Osteoblast (primary cell): ENCODE measurements at places on chromosomes 3 and 15. TPM values are rescaled to one million over a fixed set of nuclear protein-coding genes. Genes with fewer than 3 reads are reported as not detected.

GRCh38 chr3:189563853-189564563, 67.2 kb upstream of the TP63 start:
- peak; percentile 34 for DNase-seq
- no peak overlapping the region for H3K4me3 ChIP-seq
- H3K36me3 ChIP-seq = no peaks in the 10 kb centered on the region
- peaks cover 11% of the 10 kb centered on the region for H3K4me1 ChIP-seq
- no peaks in the 10 kb centered on the region for H3K27me3 ChIP-seq

Gene HGD
- total RNA-seq = under 0.01 TPM in 2 replicates

Gene ARGFX
- not detected in 2 replicates for total RNA-seq

GRCh38 chr3:150242220-150242936, 165.7 kb upstream of the TSC22D2 start:
- H3K36me3 ChIP-seq = no peaks in the 10 kb centered on the region
- no peak for DNase-seq
- H3K4me3 ChIP-seq = no peak overlapping the region
- H3K4me1 ChIP-seq = peaks cover 6% of the 10 kb centered on the region
- no peaks in the 10 kb centered on the region for H3K27me3 ChIP-seq
